Stimulated activated CD8-positive, alpha-beta memory T cell treated with anti-CD3 and anti-CD28 coated beads, Interleukin-4, amount 100 ng/mL, for 1 hour (primary cell): ENCODE measurements at places on chromosomes 7 and 10.

- DNase-seq: no peak
These were observed 114.4 kb downstream of the MICU1 start for GRCh38 chr10:72511459-72511858.

DNA sequence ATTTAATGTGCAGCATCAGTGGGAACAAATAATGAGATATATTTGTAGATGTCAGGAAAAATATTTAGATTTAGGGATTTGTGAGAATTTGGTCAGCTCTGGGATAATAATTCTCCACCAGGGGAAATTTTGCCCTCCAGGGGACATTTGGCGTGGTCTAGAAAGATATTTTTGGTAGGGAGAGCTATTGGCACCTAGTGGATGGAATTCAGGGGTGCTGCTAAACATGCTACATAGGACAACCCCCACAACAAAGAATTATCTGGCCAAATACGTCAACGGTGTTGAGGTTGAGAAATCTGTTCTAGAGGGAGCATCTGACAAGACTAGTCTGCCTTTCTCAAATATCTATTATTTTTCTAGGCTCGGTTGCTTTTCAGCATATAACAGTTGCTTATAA is 2.1 kb downstream of the ADK start:
- no peak for DNase-seq

DNA sequence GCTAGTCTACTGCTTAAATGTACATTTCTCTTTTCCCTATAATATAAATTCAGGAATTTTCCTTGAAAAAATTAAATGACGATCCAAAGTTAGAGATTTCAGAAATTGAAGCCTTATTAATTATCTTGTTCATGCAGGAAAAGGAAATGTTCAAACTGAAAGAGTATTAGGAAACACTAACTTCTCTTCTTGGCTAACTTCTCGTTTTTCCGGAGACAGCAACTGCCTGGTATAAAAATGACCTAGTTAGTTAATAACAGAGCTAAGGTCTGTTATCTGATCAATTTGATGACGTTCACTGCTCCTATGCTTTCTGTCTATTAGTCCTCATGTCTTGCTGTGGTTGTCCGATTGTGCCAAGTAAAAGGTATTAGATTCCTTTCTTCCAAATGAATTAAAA is 212.5 kb downstream of the DGKB start:
- DNase-seq: no peak

DNA sequence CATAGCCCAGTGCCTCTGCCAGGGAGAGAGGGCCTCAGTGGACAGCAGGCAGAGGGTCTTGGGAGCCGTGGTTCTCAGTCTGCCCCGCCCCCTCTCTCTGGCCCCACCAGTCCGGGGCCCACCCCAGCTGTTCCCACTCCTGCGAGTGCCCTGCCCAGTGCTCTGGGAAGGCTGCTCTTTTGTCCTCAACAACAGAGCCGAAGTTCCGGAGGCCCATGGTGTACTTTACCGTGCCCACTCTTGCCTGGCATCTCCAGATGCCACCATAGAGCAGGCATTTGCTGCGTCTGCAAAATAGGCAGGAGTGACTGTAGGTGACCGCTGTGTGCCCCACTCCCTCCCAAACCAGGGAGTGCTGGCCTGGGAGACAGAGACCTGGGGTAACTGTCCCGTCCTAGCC is 29.3 kb upstream of the PCBD1 start:
- DNase-seq: no peak

GRCh38 chr10:71398976-71399375 is 2.3 kb downstream of the CDH23 start:
- DNase-seq: no peak

GRCh38 chr7:27173956-27174873 is at the start of gene HOXA10:
TSS of gene HOXA10 (minus strand) at chr7:27174320. CDS start at chr7:27174306, 14 bp downstream.
- no peak for DNase-seq

- no peak for DNase-seq
These were observed 138.1 kb downstream of the LRMDA start for GRCh38 chr10:75569506-75569905.

- DNase-seq: no peak
These were observed 108.7 kb downstream of the TBXAS1 start for GRCh38 chr7:139937715-139938114.

- no peak for DNase-seq
These were observed 47.4 kb upstream of the FAM180A start for GRCh38 chr7:135795846-135796570.

DNA sequence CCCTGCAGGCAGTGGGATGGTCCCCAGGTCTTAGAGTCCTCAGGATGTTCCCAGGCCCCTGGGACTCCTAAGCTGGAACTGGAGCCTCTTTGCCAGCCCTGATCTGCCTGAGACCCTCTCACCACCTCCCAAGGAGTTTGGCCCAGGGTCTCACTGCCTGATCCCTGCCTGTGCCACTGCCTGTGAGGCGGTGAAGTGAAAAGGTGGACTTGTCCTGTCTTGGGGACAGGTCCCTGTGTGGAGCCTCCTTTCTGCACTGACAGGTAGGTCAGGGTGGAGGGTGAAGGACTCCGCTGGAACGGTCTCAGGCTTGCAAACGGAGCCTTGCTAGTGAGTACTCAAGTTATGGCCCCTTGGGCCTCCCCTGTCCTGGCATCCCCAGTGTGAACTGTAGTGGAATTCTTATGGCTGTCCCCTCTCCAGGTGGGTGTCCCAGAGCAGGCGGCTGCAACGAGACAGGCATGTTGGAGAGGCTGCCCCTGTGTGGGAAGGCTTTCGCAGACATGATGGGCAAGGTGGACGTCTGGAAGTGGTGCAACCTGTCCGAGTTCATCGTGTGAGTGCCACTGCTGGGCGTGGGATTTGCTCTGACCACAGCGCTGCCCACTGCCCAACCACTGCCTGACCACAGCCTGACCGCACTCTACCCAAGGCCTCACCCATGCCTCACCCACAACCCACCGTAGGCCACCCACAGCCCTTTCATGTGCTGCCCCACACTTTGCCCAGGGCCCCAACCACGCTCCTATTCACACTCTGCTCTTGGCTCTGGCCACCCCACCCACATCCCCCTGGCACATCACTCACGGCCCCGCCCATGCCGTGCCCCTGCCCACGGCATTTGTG is 19.5 kb downstream of the RAMP3 start:
- DNase-seq: no peak

DNA sequence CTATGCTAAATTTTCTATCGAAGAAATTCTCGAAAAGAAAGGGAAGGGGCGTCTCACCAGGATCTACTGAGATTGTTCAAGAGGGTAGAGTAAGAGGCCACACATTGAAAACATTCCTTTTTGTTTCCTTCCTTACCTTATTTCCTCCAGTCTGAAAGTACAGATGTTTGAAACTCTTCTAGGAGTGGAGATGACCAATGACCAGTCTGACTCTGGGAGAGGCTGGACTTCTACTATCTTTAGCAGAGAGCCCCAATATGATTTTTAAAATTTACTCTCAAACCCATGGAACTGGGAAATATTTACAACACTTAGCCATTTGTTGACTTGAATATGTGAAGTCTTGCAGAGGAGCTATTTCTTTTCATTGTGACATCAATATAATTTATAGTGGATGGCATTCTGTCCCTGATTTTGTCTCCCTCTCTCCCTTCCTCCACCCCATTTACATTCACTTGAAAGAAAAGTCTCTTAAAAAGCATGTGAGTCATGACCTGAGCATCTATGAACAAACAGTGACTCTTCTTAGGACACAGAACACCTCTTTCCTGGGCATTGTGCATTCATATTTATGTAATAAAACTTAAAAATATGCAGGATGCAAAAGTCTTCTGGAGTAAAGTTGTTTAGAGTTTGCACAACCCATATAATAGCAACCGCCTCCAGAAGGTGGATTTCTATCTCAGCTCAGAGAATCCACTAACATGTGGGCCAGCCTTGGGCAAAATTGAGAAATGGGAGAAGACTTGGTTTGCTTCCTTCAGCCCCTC is 31.2 kb upstream of the BMPER start:
- no peak for DNase-seq

DNA sequence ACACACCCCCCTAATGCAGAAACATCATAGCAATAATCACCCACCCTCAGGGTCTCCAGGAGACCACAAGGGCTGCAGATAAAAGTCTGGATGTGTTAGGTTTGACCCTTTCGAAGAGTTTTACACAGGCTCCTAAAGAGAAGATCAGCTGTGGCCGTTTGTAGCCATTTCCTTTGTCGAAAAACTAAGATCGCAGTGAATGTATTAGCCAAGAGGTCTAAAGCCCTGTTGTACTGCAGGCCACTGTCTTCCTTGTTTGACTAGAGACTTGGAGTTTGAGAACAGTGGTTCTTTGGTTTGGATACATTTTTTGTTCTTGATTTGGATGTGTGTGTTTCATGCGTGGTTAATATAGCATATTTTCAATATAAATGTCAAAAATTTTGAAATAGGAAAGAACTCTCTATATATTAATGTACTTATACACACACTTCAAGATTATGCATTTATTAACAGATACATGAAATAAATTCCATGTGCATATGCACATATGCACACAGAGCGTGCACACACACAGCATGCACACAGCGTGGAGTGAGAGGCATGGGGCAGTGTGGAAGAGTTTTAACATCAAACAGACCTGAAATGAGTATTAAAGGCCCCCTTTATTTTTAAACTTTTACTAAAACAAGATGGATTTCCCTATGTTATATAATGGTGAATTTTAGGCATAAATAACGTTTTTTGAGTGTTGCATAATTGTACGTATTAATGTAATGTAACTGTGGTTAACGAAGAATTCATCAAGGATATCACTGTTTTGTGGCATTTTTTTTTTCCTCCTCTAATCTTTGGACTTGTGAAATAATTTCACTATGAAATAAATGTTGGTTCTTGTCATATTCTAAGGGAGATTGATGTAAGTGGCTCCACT is 2.2 kb downstream of the IKZF1 start:
- no peak for DNase-seq

DNA sequence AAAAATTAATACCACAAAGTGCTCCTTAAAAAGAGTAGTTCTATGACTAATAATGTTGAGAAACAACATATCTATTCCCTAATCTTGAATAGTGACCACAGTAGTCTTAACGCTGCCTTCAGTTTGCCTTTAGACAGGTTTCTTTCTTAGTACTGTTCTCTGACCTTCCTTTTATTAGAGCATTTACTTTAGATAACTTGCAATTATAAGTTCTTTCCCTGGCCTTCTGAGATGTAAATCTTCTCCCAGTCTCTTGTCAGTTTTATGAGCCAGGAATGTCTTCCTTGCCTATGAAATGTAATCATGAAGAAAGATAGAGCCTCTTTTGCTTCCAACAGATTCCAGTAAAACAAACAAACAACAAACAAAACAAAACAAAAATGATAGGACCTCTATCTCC is 1119.8 kb upstream of the LRRTM3 start:
- DNase-seq: no peak

DNA sequence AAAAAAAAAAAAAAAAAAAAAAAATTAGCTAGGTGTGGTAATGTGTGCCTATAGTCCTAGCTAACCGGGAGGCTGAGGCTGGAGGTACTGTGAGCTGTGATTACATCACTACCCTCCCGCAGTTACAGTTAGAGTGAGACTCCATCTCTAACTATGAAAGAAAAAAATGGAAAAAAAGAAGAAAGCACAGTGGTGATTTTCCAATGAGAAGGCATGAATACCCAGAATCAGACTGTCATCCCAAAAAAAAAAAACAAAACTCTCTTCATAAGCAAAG is 269.9 kb upstream of the MKLN1 start:
- no peak for DNase-seq

DNA sequence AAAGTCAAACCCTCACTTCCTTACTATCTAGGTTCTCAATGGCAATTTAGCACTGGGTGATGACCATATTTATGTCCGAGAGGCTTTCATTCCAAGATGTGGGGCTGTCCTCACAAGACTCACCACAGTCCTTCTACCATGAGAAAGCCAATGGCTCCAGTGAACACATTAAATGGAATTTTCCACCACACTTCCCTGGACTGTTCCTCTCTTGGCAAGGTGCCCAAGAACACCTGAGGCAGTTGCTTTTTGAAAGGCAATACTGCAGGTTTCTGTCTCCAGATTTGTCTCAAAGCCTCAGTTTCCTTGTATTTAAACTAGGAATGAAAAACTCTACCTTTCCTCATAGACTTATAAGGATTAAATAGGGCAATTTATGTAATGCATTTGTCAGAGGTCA is 24.2 kb downstream of the AFAP1L2 start:
- no peak for DNase-seq

DNA sequence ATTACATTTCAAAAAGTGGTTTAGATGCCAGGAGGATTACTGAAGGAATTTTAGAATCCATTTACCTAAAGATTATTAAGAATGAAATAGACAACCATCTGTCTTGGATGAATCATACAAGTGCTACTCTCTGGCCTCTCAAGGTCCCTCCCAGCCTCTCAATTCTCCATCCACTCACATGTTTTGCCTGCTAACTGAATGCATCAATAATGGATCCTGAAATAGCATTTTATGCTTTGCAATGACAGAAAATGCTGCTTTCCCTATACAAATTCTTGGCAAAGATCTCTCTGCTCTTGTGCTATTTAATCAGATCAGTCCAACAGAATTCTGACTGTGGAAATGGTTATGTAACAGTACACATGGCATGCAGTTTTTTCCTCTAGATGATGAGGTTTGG is 68.1 kb downstream of the HBP1 start:
- no peak for DNase-seq

DNA sequence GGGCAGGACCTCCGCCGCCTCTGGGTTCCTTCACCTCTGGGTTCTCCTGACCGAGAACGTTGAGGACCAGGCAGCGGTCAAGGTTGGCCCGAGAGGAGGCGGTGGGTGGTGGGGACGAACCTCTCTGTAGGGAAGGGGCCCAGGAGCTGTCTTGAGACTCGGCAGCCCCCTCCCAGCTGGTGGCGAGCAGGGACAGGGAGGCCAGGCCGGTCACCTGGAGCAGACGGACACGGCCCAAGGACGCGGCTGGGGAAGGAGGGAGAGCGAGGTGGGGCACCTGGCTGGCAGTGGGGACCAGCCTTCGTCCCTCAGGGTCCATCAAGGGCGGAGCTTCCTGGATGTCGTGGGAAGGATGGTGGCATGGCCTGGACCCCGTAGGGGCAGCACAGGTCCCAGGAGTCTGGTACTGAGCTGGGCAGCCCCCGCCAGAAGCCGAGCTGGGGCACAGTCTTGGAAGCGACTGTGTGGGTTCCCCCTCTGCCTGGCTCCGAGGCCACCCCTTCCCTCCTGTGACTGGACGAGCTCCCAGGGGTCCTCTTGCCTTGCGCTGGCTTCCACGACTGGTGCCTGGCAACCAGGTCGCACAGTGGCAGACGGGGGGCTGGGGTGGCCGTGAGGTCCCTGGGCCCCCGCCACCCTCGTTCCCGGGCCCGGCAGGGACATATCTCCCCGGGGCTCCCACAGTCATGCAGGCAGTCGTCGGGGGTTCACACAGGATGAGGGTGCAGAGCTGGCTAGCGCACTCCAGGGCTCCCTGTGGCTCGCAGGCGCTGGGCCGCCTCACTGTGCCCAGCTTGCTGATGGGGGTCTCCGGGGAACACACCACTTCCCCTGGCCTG is 89.9 kb downstream of the DNAJB6 start:
- DNase-seq: no peak

GRCh38 chr7:1539882-1540775 is 9.6 kb downstream of the MAFK start:
- DNase-seq: no peak

- no peak for DNase-seq
These were observed 32.1 kb downstream of the MTURN start for GRCh38 chr7:30166841-30167235.
